ENCODE measurements at places on chromosomes 13 and 19. TPM values are rescaled to one million over a fixed set of nuclear protein-coding genes. Genes with fewer than 3 reads are reported as not detected.

KCNK6 gene
- total RNA-seq, result 18.7 TPM

CILP2 gene
- 0.14 TPM for total RNA-seq

PLPP2 gene
- total RNA-seq, result 0.07 TPM

KLK12 gene
- total RNA-seq, result not detected

WASF3 gene
- 0.07 TPM for total RNA-seq

ENOX1 gene
- 0.07 TPM for total RNA-seq

ONECUT3 gene
- total RNA-seq, result not detected

SYCN gene
- total RNA-seq, result not detected

TMPRSS9 gene
- total RNA-seq, result 0.09 TPM

LSR gene
- total RNA-seq, result 2.8 TPM

- DNase-seq, result no peak
These were observed 234.8 kb downstream of the ENOX1 start for GRCh38 chr13:43551897-43552456.

DNA sequence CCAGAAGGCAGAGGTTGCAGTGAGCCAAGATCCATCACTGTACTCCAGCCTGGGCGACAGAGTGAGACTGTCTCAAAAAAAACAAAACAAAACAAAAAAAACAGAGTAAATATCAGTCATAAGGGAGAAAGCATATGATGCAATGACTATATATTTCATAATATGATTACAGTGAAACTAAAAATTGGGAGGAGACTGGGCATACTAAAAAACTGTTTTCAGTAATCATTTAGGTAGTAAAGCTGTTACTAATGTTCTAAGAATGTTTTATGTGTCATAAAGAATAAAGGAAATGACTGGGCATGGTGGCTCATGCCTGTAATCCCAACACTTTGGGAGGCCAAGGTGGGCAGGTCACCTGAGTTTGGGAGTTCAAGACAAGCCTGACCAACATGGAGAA, 15.9 kb downstream of the ZNF573 start:
- DNase-seq, result no peak

DNA sequence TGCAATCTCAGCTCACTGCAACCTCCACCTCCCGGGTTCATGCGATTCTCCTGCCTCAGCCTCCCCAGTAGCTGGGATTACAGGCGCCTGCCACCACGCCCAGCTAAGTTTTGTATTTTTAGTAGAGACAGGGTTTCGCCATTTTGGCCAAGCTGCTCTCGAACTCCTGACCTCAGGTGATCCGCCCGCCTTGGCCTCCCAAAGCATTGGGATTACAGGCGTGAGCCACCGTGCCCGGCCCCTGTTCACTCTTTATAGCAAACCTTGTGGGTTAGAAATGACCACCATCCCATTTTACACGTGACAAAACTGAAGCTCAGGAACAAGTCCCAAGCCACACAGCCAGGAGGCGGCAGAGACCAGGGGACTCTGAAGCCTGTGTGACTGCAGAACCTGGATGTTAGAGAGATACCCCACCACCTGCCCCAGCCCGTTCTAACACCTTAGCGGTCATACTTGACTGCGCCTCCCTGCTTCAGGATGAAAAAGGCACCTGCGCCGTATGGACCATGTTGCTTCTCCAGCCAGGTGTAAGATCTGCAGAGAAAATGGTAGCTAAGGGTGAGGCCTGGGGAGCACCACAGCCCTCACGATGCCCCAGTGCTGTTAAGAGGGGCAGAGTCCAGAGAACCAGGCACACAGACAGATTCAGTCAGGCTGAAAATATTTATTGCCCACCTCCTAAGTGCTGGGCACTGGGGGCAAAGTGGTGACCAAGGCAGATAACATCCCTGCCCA, 3.6 kb downstream of the DMAC2 start:
- no peak for DNase-seq

DNA sequence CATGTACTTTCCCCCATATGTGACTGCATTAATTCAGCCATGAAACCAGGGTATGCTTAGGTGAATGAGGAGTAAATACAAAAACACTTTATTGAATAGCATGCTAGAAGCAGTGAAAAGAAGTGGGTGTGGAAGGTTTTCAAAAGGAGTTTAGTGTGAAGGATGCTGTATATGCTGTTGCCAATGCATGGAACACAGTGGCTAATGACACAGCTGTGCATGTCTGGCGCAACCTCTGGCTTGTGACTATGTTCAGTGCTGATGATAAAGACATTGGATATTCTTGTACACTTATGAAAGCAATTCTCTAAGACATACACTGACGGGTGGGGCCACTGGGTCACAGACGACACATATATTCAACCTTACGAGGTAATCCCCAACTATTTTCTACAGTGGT, 55.2 kb downstream of the SOX21 start:
- DNase-seq, result peak; percentile 55

DNA sequence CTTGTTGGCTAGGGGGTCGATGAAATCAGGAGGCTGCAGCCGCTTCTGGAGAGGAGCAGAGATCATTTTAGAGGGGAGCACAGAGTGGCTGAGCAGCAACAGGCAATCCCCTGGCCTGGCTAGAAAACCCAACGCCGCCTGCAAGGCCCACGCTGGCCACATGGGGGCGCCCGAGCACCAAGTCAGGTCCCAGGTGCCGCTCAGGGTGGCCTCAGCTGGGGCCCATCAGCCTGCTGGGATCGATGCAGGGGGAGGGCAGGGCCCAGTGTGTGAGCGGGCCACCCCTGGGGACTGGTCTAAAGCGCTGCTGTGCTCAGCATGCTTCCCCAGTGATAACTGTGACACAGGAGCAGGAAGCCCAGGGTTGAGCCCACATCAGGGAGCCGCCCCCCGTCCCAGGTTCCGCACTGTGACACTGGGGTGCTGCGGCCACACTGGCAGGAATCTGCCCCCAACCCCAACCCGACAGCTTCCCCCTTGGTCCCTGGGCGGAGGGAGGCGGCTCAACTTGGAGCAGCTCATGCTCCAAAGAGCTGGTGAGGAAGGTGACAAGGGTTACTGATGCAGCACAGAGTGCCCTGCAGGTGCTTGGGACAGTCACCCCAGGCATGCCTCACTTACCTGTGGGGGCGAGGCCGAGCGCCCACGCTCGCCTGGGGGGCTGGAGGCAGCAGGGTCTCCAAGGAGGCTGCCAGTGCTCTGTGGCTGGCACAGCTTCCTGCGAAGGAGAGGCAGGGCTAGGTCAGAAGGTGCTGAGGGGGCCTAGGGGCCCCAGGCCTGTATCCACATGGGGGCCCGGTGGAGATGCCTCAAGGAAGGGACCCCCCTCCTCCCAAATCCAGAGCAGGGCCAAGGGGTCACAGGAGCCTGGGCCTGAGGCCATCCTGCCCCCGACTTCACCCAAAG, 13.3 kb upstream of the ISYNA1 start:
- peak; percentile 97 for DNase-seq

- DNase-seq, result no peak
These were observed 18.9 kb downstream of the ATP11A start for GRCh38 chr13:112708560-112709240.

DNA sequence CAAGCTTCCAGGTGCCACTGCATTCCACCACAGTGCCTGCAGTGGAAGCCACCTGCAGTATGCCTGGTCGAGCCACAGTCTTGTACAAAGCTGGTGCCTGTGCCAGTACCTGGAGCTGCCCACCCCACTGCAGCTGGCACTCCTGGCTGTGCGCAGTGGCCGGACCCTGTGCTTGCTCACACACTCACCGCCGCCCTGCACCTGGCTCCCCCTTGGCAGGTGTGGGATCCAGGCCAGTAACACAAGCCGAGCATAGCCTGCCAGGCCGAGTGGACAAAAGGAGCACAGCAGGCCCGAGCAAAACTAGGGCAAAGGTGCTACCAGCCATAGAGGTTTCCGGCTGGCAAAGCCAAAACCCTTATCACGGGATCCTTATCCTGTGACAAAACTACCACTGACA, 18.5 kb downstream of the UGGT2 start:
- no peak for DNase-seq

GRCh38 chr13:40383132-40383531, 283.3 kb downstream of the FOXO1 start:
- no peak for DNase-seq

DNA sequence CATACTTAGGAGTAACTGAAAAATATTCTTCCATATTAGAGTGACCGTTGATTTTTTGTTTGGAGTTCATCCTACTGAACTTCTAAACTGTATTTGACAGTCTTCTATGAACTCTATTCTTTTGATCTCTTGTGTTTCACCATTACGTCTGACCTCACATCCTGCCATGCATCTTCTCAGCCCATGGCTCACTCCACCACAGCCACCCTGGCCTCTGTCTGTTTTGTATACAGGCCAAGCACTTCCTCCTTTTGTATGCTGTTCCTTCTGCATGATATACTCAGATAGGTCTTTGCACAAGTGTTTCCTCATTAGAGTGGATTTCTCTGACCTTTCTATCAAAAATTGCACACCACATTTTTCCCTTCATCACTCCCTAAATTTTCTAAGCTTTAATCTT, 119.9 kb downstream of the MAB21L1 start:
- DNase-seq, result no peak

DNA sequence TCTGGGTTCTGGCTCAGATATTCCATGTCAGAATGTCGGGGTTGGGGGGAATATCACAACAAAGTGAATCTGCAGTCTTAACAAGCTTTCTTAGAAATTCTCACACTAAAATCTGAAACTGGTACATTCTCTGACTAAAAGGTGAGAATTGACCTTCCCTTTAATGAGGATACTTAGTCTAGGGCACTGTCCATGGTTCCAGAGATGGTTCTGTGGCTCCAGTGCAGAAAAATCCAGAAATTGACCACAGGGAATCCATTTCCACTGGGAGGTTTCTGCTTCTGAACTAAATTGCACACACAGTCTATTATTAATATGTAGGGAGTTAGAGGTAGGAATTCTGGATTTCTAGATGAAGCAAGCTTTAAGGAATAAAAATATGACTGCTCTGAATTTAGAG, 171.6 kb upstream of the OBI1 start:
- no peak for DNase-seq

DNA sequence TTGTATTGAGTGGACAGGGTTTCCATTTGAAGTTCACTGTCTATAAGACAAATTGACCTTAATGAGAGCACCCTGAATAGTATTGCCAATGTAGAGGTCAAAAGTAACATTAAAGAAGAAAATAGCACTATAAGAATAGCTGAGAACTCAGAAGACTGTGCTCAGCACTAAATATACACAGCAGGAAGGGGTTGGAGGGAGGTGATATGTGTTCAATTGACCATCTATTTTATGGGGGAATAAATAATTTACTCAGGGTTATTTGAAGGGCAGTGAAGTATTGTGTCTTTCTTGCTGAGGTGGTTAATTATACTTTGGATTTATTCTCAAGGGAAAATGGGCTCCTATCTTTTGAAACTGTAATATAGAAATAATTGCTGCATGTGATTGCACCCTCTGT, 1380.5 kb upstream of the SPRY2 start:
- no peak for DNase-seq

DNA sequence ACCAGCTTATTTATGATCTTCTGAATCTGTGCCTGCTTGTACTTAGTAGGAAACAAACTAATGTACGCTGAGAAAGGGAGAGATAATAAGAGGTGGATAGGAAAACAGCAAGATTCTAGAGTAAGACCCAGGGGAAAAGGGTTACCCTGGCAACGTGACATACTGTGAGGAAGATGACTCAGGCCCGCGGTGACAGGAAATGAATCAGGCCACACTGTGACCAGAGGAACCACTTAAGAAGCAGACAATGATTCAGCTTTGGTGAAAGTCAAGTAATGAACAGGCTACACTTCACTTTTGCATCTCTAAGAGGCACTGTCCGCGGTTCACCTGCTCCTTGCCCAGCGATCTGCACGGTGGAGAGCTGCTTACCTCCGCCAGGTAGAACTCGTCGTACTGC, 158.2 kb downstream of the NALCN start:
- peak; percentile 83 for DNase-seq

DNA sequence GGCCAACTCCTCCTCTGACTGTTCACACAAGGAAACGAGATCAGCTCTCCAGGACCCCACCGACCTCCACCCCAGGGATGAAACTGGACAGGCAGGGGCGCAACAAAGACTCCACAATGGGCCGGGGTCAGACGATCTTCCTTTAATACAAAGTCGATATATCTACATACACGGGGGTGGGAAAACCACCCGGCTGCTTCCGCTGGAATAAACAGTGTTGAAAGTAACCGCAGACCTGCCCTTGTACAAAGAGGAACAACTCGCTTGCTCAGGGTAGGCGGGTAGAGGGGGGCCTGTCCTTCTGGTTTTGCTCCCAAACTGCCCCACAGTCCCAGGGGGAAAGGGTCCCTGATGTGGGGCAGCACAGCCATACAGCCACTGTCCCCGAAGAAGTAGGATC, 135.2 kb downstream of the PTPRS start:
- DNase-seq, result no peak
